ENCODE measurements at places on chromosomes 11 and 22. TPM values are rescaled to one million over a fixed set of nuclear protein-coding genes. Genes with fewer than 3 reads are reported as not detected.

CSKMT gene
- total RNA-seq: 4.4 TPM

RIMBP3B gene
- 0.12 TPM for total RNA-seq

PRRG4 gene
- 0.12 TPM for total RNA-seq

LRRC56 gene
- 0.13 TPM for total RNA-seq

OR51I1 gene
- not detected for total RNA-seq

FOXRED2 gene
- total RNA-seq: 10.3 TPM

LRRC74B gene
- total RNA-seq: not detected

MRGPRE gene
- total RNA-seq: 0.30 TPM

PTPRCAP gene
- 0.54 TPM for total RNA-seq

DNA sequence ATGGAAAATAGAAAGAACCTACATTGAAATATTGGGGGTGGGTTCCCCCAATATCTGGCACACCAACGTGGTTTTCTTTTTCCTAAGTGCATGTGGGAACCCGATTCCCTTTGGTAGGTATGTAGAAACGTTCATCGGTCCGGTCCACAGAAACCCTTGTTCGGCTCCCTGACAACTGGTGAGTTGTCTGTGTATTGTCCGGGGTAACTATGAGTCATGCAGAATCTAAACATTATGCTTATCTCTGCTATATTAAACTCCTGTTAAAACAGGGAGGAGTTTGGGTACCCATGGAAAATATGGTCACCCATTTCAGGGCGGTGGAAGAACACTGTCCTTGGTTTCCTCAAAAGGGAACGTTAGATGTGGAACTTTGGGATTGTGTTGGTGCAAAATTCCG, 25.1 kb upstream of the ALDH3B2 start:
- no peak for DNase-seq

GRCh38 chr11:64861227-64861975, 16.9 kb upstream of the CDC42BPG start:
- no peak for DNase-seq

DNA sequence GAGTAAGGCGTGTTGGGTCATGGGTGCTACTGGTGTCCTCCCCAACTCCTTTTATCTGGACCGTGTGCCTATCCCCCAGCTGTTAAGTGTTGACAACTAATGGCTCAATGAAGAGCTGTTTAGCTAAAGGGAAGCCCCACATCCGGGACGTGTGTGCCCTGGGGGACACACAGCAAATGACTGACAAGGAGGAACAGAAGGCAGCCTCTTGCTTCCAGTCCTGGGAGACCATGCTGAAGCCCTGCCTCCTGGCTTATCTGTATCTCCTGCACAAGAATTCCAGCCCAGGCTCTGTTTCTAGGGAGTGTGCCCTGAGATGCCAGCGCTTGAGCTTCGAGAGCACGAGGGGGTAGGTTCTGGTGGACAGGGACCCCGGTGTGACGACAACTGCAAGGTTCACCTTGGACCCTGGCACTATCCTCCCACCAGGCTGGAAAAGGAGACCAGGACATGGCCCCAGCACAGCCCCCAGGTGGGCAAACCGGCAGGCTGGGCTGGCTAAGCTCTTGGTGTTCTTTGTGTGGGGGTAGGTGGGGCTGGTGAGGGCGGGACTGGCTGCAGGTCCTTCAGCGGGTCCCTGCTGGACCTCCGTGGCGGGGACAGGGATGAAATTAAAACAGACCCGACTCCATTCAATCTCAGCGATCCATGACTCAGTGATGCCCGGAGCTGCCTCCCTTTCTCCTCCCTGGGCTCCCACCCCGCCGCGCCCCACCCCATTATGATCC, 21.0 kb downstream of the ASCL2 start:
- no peak for DNase-seq

GRCh38 chr11:12693094-12693478, 18.9 kb downstream of the TEAD1 start:
- no peak for DNase-seq

DNA sequence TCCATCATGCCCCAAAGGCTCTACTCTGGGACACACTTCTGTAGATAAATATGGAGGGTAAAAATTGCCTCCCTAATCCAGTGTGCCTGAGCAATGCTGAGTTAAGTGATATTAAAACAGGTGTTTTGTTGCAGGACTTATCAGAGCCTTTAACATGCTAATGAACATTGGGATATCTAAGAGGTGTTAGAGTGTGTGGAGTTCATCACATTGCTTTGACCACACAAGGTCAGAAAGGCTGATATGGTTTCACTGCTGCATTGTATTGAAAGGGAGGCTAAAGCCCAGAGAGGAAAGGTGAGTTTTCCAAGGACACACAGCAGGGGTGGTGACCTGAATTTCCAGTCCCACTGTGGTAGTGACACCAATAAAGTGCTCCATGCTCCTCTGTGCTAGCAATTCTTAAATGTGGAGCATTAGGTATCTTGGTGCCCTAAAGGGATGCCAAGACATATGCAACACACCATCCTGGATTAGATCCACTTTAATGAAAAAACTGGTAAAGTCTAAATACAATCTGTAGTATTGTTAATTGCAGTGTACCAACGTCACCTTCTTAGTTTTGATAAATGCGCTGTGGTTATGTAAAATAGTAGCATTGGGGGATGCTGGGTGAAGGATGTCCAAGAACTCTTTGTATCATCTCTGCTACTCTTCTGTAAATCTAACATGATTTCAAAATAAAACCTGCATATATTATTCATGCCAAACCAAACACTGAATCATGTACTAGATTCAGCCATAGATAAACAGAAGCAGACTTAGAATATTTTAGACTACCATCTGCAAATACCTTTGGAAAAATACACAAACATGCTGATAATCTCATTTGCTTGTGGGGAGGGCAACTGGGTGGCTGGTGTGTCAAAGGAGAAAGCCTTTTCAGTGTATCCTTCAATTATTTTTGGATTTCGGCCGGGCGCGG, 45.8 kb downstream of the MIAT start:
- no peak for DNase-seq

DNA sequence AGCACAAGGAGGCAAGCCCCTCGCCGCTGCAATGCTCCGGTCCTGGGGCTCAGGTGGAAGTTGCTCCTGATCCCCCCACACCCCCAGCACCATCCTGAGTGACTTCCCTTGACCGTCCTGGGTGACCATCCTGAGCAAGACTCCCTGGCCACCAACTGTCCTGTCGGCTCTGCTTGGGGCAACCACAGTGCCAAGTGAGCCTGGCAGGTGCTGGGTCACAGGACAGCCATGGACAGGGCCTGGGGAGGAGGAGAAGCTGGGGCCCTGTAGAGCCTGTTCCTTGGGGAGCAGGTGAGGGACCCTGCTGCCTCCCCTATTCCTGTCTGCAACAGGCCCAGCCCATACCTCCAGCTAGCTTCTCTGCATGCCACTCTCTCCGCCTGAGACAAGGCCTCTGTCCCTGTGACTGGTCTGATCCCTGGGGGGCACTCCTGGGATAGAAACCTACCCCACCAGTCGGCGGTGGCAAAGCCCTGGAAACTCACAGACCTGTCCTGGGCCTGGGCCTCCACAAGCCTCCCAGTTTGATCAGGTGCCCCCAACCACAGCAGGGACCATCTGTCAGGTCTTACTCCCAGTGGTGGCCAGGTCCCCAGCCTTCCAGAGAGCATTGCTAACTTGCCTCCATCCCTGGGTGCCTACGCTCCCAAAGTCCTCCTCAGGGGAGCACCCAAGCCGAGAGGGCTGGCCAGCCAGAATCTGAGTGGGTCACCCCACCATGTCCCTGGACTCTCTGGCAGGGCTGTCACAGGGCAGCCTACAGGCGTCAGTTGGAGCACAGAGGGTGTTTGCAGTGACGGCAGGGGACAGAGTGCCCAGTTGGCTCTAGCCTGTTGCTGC, 68.7 kb upstream of the WNT7B start:
- peak; percentile 69 for DNase-seq

- DNase-seq: no peak
Observed at GRCh38 chr11:122159861-122160260, 43.8 kb upstream of the BLID start.

GRCh38 chr22:46063846-46064227, 86.5 kb upstream of the PPARA start:
- no peak for DNase-seq

- DNase-seq: no peak
Observed at GRCh38 chr11:36006556-36006955, 62.7 kb downstream of the LDLRAD3 start.

GRCh38 chr22:35452351-35452781, 52.4 kb downstream of the MCM5 start:
- no peak for DNase-seq

- DNase-seq: no peak
Observed at GRCh38 chr11:71971680-71972079, 27.0 kb upstream of the IL18BP start.

GRCh38 chr11:71232364-71232763, 20.0 kb downstream of the SHANK2 start:
- no peak for DNase-seq

GRCh38 chr11:20197881-20198280, 37.6 kb upstream of the DBX1 start:
- no peak for DNase-seq

GRCh38 chr11:94134651-94135512, 6.2 kb downstream of the PANX1 start:
- peak; percentile 86 for DNase-seq

GRCh38 chr11:15615398-15616096, 500.8 kb downstream of the INSC start:
- no peak for DNase-seq

DNA sequence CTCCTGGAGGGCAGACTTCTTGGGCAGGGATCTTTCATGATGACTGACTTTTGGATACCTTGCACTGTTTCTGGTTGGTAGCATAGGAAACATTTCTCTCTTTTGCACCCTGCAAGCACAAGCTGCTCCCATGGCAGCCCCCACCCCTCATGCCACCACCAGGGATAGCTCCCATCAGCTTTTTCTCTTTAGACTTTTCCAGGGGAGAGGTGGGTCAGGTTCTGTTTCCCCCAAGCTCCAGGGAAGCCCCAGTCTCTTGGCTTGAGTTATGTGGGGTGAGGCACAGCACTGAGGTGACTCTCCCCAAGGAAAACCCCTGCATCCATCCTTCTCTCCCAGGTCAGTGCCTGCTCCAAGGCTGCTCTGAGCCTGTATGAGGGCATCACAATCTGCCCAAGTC, 22.5 kb downstream of the LRRC32 start:
- DNase-seq: no peak

- no peak for DNase-seq
Observed at GRCh38 chr11:57158599-57158998, 23.2 kb upstream of the LRRC55 start.

DNA sequence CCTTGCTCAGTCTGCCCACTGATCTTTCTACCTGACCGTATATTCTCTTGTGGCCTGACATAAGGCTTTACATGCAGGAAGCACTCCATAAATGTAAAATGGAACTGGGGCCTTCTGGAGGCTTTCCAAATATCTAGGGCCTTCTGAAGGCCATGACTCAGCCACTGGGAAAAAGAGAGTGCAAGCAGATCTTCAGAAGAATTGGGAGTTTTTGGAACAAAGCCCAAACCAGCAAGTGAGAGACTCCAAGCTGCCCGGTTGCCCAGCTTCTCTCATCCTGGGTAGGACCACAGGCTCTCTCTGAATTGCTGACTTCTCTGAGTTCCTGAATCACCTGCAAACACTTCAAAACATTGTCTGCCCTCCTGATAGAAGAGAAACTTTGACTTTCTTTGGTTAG, 107.9 kb upstream of the BMAL1 start:
- no peak for DNase-seq

- no peak for DNase-seq
Observed at GRCh38 chr11:80412604-80413003, 971.8 kb upstream of the TENM4 start.

- DNase-seq: no peak
Observed at GRCh38 chr22:36470994-36471331, 10.5 kb downstream of the TXN2 start.

- peak; percentile 76 for DNase-seq
Observed at GRCh38 chr22:24091551-24092420, 80.7 kb downstream of the CABIN1 start.

DNA sequence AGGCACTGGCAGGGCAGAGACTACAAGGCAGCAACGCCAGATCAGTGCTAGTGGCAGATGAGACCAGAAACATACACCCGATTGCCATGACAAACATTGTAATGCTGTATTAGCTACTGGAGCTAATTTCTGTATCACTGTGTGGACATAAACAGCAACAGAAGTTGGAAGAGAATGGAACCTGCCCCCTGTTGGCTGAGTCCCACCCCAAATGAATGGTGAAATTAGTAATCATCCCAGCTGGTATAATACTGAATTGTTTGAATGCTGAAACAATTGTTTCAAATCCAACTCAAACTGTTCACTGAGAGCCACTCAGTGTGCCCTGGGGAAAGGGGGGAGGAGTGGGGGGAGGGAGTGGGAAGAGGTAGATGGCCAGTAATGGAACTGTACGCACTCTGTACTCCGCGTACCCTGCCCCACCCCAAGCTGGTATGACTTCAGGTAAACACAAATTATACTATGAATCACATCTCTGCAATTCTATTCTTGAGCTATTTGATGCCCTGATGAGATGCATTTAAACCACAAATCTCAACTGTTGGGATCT, 11.2 kb upstream of the BIRC3 start:
- no peak for DNase-seq

DNA sequence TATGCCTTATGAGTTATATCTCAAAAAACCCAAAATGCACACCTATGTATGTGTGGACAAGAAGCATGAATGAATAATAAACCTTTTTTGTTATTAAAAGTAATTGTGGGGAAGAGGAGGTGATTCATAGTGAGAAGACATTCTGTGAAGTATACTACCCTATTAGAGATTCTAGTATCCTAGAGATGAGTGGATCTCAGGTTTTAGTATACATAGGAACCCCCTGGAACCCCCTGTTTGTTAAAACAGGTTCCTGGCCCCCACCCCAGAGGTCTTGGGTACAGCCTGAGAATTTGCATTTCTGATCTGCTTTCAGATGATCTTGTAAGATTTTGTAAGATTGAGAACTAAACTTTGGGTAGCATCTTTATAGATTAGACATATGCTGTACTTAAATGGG, 17.5 kb downstream of the NUCB2 start:
- no peak for DNase-seq

GRCh38 chr11:40281052-40281580, 1178.3 kb downstream of the LRRC4C start:
- no peak for DNase-seq
